ENCODE measurements at places on chromosomes 5 and 9. TPM values are rescaled to one million over a fixed set of nuclear protein-coding genes. Genes with fewer than 3 reads are reported as not detected.

CCDC69 gene
- total RNA-seq: 21.4 TPM

- DNase-seq: no peak
Observed at GRCh38 chr9:5579881-5580280, 49.0 kb upstream of the RIC1 start.

GRCh38 chr9:32738501-32739172 is 44.7 kb upstream of the TMEM215 start:
- no peak for DNase-seq

DNA sequence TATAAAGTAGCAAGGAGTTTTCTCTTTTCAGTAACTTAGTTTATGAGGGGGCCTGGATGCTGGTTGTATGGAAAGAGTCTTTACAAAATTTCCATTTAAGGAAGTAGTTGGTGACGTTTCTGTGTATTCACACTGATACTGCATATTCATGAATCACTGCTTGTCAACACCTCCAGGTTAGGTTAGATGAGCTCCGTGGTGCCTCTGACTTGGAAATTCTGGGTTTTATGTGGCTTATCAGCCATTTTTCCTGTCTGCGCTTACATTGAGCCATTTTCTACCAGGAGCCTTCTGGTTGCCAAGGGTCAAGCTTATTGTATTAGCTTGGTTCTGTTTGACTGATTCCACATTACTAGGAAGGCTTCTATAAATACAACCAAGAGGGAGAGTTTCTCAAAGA is 128.3 kb downstream of the SLC28A3 start:
- no peak for DNase-seq

Data from lower leg skin (tissue), 4 donors.